ENCODE measurements at places on chromosomes 12 and 14.
A peak's percentile ranks its signal among the peaks of the same experiment; 100 is the strongest.

DNA sequence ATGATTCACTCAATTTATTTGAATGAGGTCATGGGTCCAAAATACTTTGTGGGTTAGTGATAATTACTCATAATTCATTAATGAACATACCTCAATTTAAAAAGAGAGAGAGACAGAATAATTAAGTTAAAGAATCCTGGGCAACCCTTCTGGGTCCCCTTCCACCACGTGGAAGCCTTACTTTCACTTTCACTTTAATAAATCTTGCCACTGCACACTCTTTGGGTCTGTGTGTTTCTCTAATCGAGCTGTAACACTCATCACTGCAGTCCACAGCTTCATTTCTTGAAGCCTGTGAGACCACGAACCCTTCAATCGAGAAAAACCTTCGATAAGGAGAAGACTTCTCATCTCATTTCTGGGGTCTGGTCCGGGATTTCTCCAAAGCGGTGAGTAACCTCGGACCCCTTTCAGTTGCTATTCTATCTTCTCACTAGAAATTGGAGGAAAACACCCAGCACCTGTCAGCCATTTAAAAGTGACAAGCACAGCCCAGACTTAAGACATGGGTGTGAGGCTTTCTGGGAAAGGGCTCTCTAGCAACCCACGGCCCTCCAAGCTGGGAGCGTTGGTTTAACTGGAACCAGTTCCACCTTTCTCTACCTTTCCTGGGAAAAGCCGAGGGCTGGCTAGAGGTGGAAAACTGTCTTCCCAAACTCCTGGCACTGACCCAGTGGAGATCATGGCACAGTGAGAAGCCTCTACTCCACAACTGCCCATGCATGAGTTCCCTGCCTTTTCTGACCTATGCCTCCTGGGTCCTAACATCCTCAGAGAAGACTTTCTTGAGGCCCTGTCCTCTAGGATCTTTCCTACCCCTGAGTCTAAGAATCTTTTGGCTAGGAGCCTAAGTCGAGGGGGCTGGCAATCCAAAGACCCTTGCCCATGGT, 148.8 kb upstream of the ATF7IP start:
- peak; percentile 44 for DNase-seq

DNA sequence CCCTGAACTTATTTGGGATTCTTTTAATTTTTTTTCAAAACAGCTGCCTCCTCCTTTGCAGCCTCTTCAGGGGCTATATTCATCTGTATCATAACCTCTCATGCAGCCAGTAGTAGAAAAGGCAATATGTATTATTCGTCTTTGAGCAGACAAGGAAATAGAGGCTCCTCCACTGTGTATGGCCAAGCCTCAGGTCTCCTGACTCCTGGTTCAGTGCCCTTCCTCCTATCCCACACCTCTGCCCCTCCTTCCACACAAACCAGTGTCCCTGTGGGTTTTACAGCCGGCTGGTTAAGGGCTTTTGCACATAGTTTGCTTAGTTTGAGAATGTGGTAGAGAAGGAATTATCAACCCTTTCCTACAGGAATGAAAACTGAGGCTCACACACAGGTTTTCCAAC, 8.8 kb upstream of the ACVRL1 start:
- no peak for DNase-seq

- no peak for DNase-seq
These were observed 6.4 kb upstream of the GAS2L3 start for GRCh38 chr12:100566887-100567637.

- DNase-seq: no peak
These were observed 8.0 kb downstream of the KLHL33 start for GRCh38 chr14:20428010-20428365.

GRCh38 chr14:75383721-75384120, 44.1 kb upstream of the JDP2 start:
- DNase-seq: no peak

DNA sequence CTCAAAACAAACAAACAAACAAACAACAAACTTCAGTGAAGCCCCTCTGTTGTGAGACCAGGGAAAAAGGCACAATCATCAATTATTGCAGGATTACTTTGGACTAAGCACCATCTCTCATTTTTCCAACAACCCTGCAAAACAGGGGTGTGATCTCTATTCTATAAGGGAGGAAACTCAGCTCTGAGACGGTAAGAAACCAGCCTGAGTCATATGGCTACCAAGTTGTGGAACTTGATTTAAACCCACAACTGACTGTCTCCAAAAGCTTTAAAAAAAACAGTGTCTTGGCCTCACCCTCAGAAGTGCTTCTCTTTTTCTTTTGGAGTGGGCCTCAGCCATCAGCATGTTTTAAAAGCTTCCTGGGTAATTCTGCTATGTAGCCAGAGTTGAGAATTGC, 49.8 kb downstream of the RIN3 start:
- no peak for DNase-seq

DNA sequence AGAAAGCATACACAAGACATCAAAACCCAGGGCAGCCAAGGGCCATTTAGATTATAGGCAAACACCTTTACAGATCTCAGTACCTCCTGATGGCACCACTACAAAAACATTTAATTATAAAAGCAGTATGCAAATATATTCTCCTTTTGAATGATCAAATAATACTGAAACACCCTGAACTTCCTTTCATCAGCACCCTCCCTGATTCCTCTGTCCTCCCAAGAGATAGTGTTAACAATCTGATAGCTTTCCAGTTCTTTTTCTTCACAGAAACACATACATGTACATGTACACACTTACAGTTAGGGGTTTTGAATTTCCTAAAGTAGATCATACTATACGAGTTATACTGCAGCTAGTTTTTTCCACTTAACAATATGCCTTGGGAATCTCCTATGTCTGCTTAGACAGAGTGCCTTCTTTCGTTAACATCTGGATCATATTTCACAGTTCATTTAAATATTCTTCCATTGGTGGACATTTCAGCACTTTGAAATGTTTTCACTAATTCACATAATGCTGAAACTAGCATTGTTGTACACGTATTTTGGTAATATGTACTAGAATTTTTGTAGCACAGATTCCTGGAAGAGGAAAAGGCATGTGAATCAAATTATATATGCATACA, 35.2 kb downstream of the TDG start:
- DNase-seq: no peak

GRCh38 chr12:88207921-88208620, 66.0 kb downstream of the TMTC3 start:
- no peak for DNase-seq

DNA sequence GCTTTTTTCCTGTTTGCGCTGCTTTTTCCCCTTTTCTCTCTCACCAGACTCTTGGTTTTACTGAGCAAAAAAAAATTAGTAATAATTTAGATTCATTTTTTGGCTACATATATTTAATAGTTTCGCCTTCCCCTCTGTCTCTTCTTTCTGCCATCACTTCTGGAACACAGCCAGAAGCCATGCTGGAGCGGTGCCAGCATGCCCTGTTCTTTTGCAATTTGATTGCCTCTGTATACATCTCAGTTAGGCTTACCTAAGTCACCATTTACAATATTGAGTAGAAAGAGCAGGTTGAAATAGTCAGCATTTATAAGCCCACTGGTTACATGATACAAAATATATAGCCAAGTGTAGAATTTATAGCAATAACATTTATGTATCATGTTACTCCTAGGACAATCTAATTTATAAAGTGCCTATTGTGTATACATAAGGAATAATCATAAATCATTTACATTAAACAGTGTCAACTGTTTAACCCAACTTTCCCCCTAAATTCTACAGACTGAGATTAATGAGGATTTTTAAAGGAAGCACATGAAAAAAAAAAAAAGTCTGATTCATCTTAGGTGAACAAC, 413.8 kb upstream of the SOX5 start:
- DNase-seq: no peak

DNA sequence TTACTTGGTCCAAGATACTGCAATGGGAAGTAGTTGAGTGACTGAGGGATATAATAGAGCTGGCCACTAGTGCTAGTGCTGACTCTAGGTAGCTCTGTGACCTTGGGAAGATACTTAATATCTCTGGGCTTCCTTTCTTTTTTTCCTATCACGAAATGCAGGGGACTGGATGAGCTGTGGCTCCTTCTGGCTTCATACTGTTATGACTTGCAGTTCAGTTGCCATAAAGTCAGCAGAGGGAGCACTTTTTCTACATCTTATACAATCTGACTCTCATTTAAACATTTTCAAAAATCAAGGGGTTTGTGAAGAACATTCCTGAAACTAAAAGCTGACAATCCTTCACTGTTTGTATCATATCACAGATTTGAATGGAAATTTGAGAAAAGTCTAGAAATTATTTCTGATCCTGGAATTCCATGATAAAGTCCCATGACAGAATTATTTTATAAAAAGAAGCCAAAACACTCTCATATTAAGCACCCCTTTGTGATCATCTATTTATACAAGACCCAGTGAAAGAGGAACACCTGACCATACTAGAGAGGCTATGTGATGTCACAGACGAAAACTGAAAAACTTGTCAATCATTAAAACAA, 5.3 kb downstream of the BHLHE41 start:
- DNase-seq: no peak

DNA sequence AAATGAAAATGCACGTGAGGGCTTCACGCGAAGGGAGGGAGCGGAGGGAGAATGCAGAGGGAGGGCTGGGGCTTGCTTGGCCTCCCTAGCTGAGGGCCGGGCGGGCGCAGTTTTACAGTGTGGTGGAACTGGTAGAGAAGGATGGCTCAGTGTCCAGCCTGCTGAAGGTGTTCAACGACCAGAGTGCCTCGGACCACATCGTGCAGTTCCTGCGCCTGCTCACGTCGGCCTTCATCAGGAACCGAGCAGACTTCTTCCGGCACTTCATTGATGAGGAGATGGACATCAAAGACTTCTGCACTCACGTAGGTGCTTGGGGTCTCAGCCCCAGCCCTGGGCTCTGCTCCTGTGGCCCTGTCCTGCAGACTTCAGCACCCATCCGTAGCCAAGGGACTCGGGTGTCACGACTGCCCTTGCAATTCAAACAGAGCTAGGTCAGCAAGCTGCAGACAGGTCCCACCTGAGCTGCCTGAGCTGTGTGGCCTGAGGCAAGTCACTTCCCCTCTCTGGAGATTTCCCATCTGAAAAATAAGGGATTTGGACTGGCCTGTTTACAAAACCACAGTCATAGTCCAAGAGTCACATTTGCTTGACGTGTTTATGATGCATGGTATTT, 18.4 kb downstream of the OTUB2 start:
- no peak for DNase-seq

DNA sequence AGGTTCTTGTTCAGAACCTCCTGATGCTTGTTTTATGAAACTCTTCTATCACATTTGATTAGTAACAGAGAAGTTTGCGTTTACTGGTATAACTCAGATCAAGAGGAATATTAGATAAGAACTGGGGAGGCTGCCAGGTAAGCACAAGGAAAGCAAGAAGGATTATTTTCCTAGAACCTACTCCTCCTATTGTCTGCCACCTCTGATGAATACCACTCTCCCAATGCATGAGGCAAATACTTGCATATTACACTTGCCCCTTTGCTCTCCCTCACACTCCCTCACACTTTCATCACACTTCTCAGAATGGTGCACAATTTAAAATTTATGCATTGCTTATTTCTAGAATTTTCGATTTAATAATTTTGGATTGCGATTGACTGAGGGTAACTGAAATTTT, 43.6 kb downstream of the LIN7A start:
- no peak for DNase-seq

- DNase-seq: no peak
These were observed 59.4 kb upstream of the FICD start for GRCh38 chr12:108455706-108456105.

GRCh38 chr12:5273709-5274108, 158.2 kb upstream of the NTF3 start:
- DNase-seq: no peak

DNA sequence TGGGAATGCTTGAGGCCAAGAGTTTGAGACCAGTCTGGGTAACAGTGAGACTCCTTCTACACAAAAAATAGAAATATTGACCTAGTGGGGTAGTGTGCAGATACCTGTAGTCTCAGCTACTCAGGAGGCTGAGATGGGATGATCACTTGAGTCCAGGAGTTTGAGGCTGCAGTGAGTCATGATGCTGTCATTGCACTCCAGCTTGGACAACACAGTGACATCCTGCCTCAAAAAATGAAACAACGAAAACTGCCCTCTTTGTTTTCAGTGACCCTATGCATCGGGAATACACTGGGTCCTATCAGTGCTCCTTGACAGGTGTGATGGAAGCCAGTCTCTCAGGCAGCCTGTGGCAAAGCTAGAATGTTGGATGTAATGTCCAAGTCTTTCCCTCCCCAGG, 311.5 kb upstream of the OR4E1 start:
- DNase-seq: no peak

GRCh38 chr14:80464531-80465149, 253.3 kb upstream of the DIO2 start:
- no peak for DNase-seq

DNA sequence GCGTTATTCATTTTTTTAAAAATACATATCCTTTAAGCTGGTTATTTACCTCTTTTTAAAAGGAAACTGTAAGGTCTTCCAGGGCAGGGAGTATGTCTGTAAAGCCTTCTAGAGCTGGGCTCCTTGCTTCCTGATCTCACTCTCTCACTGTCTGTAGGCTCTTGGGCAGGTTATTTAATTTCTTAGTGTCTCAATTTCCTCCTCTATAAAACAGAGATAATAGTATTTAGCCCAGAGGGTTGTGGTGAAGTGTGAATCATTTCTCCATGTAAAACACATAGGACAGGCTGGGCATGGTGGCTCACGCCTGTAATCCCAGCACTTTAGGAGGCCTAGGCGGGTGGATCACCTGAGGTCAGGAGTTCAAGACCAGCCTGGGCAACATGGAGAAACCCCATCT, 25.9 kb upstream of the LTA4H start:
- no peak for DNase-seq

DNA sequence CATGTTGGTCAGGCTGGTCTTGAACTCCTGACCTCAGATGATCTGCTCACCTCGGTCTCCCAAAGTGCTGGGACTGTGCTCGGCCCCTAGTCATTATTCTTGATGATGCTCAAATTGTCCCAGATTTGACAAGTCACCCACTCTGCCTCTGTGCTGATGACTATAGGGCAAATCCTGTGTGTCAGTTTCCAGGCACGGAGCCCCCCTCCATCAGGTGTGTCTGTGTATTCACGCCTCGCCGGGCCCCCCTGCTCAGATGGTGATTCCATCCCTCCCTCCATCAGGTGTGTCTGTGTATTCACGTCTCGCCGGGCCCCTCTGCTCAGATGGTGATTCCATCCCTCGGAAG, 4.3 kb upstream of the GPR132 start:
- no peak for DNase-seq

GRCh38 chr14:99132821-99133635, 139.0 kb downstream of the BCL11B start:
- DNase-seq: no peak

DNA sequence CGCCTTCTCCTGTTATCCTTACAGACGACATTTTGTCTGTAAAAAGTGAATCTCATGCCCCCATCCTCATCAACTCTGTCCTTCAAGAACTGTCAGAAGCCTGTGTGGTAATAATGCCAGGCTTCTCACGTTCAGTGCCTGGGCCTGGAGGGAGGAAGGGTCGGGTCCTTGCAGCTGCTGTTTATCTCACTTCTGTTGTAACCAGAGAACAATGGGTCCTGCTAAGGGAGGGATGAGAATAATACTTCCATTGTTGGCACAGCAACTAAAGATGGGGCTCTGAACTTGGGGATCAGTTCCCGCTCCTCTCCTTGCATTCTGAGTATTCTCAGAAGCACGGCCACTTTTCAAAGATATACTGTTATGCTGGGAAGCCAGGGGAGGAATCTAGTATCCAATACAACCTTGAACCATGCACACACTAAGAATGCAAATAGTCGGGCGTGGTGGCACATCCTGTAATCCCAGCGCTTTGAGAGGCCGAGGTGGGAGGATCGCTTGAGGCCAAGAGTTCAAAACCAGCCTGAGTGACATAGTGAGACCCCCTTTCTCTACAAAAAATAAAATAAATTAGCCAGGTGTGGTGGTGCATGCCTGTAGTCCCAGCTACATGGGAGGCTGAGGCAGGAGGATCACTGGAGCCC, 38.8 kb upstream of the NINJ2 start:
- no peak for DNase-seq
